ENCODE measurements at places on chromosomes 7 and 10. TPM values are rescaled to one million over a fixed set of nuclear protein-coding genes. Genes with fewer than 3 reads are reported as not detected.

VOPP1 gene
- 77.0 TPM for total RNA-seq

CPA2 gene
- total RNA-seq: not detected

MGMT gene
- 2.5 TPM for total RNA-seq

POLD2 gene
- 130 TPM for total RNA-seq

SPDYE1 gene
- not detected for total RNA-seq

LIPK gene
- not detected for total RNA-seq

PRTFDC1 gene
- total RNA-seq: 15.3 TPM

TMEM184A gene
- not detected for total RNA-seq

SFXN3 gene
- 48.7 TPM for total RNA-seq

ADO gene
- total RNA-seq: 12.4 TPM

ECD gene
- total RNA-seq: 38.8 TPM

SLC29A3 gene
- 4.3 TPM for total RNA-seq

ABCC2 gene
- under 0.01 TPM for total RNA-seq

C7orf57 gene
- total RNA-seq: 0.18 TPM

GRID1 gene
- total RNA-seq: not detected

SPDYE3 gene
- not detected for total RNA-seq

KLF14 gene
- not detected for total RNA-seq

CLDN4 gene
- total RNA-seq: 6.7 TPM

RGR gene
- not detected for total RNA-seq

TMEM176A gene
- 1.2 TPM for total RNA-seq

GIMAP7 gene
- not detected for total RNA-seq

DNAH11 gene
- total RNA-seq: 1.4 TPM

CYP2E1 gene
- total RNA-seq: 0.18 TPM

ADIRF gene
- 35.6 TPM for total RNA-seq
